CD4-positive, alpha-beta T cell (primary cell): ENCODE measurements at places on chromosomes 5 and 9. TPM values are rescaled to one million over a fixed set of nuclear protein-coding genes. Genes with fewer than 3 reads are reported as not detected.

The ZNF883 gene
- 0.31 TPM for total RNA-seq

The SPINK6 gene
- not detected for total RNA-seq

The ECPAS gene
- total RNA-seq: 36.6 TPM

The PROB1 gene
- total RNA-seq: 0.25 TPM

The PALM2AKAP2 gene
- total RNA-seq: not detected

The NDOR1 gene
- total RNA-seq: 22.8 TPM

The INPP5E gene
- total RNA-seq: 17.2 TPM

The KIAA1958 gene
- 6.8 TPM for total RNA-seq

GRCh38 chr5:136137497-136138220 is 5.0 kb downstream of the SMAD5 start:
- no peak for DNase-seq
- H3K4me1 ChIP-seq: peaks cover 7% of the 10 kb centered on the region
- no peaks in the 10 kb centered on the region for H3K36me3 ChIP-seq
- no peak overlapping the region for H3K27ac ChIP-seq

DNA sequence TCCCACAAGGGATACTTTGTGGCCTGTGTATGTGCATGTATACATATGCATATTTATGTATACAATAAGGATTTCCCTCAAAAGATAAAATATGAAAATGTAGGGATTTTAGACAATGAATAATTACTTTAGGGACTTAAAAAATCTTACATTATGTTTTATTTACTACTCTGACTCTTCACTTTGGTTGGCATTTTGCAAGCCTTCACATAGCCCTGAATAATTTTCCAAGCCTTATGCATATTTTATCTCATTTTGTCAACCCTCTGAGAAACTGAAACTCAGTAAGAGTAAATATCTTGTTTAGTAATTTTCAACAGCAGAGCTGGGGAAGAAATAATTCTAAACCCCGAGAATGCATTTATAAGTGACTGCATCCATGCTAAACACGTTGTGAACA is 153.0 kb upstream of the SLC24A2 start:
- no peak overlapping the region for H3K27ac ChIP-seq
- H3K27me3 ChIP-seq: no peaks in the 10 kb centered on the region
- H3K4me1 ChIP-seq: no peaks in the 10 kb centered on the region
- H3K36me3 ChIP-seq: no peaks in the 10 kb centered on the region

DNA sequence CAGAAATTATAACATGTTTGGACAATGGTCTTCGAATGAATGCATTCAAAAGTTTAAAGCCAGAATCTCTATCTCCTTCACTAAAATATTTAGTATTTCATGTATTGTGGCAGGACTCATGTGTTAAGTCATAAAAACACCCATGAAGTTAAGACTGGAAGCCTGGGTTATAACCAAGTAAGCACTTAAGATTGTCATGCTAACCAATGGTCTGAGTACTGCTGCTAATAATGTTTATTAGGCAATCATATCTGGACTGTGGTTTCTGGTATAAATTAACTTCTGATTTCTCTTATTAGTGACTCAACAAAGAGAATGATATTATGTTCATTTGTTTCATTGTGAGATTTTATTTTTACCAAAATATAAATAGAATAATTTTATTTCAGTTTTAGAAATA is 297.9 kb upstream of the EDIL3 start:
- H3K4me1 ChIP-seq: no peaks in the 10 kb centered on the region
- H3K36me3 ChIP-seq: no peaks in the 10 kb centered on the region
- no peak for DNase-seq
- H3K27me3 ChIP-seq: no peaks in the 10 kb centered on the region

GRCh38 chr9:120999317-120999716 is 50.8 kb downstream of the C5 start:
- no peak overlapping the region for H3K4me3 ChIP-seq
- no peaks in the 10 kb centered on the region for H3K36me3 ChIP-seq
- no peaks in the 10 kb centered on the region for H3K27me3 ChIP-seq
- DNase-seq: no peak
- H3K4me1 ChIP-seq: no peaks in the 10 kb centered on the region
- H3K27ac ChIP-seq: no peak overlapping the region

DNA sequence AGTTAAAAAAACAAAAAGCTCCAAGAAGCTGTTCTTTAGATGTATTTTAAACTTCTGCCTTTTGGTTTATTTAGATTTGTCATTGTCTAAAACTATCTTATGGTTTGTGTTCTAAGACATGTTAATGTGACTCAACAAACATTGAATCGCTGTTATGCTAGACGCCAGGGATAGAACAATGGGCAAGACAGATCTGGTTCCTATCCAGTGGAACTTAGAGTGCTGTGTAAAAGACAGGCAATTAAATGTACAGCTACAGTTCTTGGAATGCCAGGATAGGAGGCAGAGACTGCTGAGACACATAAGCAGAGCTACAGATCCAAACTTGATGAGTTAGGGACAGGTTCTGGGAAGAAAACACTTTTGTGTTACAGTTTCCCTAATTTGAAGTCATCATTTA is 22.4 kb downstream of the LYRM7 start:
- no peaks in the 10 kb centered on the region for H3K27me3 ChIP-seq
- DNase-seq: no peak
- no peak overlapping the region for H3K27ac ChIP-seq
- no peaks in the 10 kb centered on the region for H3K36me3 ChIP-seq

DNA sequence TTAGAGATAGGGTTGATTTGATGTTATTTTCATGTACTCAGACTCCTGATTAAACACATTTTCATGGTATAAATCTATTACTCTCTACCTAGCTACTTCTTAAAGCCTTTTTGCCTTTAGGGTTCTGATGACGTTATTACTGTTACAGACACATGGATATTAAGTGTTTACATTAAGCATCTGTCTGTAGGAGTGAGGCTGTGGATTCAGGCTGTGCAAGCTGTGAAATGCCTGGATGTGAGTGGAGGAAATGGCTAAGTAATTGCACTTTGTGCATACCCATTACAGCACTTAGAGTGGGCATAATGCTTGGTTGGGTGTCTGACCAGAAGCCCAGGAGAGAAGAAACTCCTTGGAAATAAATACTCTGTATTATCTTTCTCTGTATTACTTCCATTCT is 186.8 kb downstream of the SNX18 start:
- no peak overlapping the region for H3K27ac ChIP-seq
- no peak for DNase-seq
- H3K4me3 ChIP-seq: no peak overlapping the region
- H3K4me1 ChIP-seq: no peaks in the 10 kb centered on the region
- no peaks in the 10 kb centered on the region for H3K36me3 ChIP-seq

DNA sequence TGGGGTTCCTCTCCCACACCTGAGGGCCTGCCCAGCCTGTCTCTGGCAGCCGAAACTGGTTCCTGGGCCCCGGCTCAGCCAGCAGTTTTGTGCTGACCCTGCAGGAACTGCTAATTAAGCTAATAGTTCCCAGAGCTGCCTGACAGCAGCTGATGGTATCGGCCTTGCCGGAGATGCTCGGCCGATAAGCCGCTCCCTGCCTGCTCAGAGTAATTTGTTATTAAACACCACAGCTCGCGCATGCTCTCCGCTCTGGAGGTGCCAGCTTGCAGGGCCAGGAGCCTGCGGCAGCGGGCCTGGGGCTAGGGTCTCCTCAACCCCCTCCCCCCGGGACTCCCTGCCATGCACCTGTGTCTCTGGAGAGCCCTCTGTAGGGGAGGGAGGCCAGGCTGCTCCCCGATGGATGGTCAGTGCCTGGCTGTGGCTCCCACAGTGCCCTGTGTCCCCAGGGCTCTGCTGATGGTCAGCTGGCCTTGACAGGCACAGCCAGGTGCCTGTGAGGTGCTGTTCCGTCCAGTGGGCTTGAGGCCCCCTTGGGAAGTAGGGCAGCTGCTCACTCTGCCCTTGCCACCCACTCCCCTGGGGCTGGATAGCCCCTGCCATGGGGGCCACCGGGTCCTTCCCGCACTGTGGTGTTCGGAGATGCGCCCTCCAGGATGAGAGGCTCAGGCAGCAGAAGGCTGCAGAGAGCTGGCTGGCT is 41.7 kb downstream of the RXRA start:
- H3K4me3 ChIP-seq: no peak overlapping the region
- H3K36me3 ChIP-seq: no peaks in the 10 kb centered on the region
- no peak overlapping the region for H3K27ac ChIP-seq
- peaks cover 25% of the 10 kb centered on the region for H3K4me1 ChIP-seq
- no peak for DNase-seq

GRCh38 chr5:72688916-72689315 is 127.5 kb upstream of the TNPO1 start:
- no peak overlapping the region for H3K4me3 ChIP-seq
- H3K36me3 ChIP-seq: no peaks in the 10 kb centered on the region
- H3K4me1 ChIP-seq: no peaks in the 10 kb centered on the region
- no peak for DNase-seq
- H3K27me3 ChIP-seq: no peaks in the 10 kb centered on the region

DNA sequence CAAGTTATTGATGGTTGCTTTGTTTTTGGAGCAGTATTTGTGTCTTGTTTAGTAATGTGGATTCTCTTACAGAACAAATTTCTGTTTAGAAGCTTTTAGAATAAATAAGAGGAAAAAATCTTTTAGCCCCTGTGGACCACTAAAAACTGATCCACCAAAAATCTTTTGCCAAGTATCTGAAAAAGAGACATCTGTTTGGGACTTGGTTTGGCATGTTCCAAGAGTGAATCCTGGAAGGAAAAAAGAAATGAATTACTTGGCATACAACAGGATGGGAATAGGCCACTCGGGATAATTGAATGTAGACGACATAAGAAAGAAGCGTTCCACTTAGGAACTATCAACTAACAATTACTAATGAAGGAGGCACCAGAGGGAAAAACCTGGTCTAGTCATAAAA is 1350.1 kb upstream of the C9orf72 start:
- no peaks in the 10 kb centered on the region for H3K4me1 ChIP-seq
- no peak overlapping the region for H3K4me3 ChIP-seq
- no peak overlapping the region for H3K27ac ChIP-seq

- no peak overlapping the region for H3K4me3 ChIP-seq
- peaks cover 16% of the 10 kb centered on the region for H3K4me1 ChIP-seq
- H3K36me3 ChIP-seq: no peaks in the 10 kb centered on the region
These were observed 41.9 kb upstream of the TEX48 start for GRCh38 chr9:114723931-114724330.

GRCh38 chr5:68182534-68182933 is 33.0 kb upstream of the PIK3R1 start:
- no peaks in the 10 kb centered on the region for H3K36me3 ChIP-seq
- no peaks in the 10 kb centered on the region for H3K27me3 ChIP-seq
- no peak overlapping the region for H3K27ac ChIP-seq
- H3K4me3 ChIP-seq: no peak overlapping the region

- H3K27me3 ChIP-seq: no peaks in the 10 kb centered on the region
- no peak overlapping the region for H3K4me3 ChIP-seq
These were observed 801.2 kb downstream of the MAT2B start for GRCh38 chr5:164306662-164307061.

DNA sequence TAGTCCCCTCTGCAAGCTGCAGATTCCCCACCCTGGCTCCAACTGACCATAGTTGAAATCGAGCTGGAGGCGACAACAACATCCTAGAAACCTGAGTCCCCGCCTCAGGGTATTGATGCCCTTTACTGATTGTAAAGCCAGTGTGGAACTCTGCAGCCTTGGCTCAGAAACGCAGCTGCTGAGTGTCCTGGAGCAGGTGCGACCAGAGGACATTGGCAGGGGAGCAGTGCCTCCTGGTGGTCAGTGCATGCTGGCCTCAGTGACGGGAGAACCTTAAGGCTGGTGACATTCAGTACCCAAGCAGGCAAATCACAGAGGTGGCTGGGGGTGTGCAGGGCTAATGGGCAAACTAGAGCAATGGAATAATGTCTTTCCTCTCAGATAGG is 20.4 kb upstream of the ZNF354B start:
- no peak overlapping the region for H3K27ac ChIP-seq
- no peaks in the 10 kb centered on the region for H3K27me3 ChIP-seq
- peak; percentile 36 for DNase-seq
- no peak overlapping the region for H3K4me3 ChIP-seq
- no peaks in the 10 kb centered on the region for H3K4me1 ChIP-seq

DNA sequence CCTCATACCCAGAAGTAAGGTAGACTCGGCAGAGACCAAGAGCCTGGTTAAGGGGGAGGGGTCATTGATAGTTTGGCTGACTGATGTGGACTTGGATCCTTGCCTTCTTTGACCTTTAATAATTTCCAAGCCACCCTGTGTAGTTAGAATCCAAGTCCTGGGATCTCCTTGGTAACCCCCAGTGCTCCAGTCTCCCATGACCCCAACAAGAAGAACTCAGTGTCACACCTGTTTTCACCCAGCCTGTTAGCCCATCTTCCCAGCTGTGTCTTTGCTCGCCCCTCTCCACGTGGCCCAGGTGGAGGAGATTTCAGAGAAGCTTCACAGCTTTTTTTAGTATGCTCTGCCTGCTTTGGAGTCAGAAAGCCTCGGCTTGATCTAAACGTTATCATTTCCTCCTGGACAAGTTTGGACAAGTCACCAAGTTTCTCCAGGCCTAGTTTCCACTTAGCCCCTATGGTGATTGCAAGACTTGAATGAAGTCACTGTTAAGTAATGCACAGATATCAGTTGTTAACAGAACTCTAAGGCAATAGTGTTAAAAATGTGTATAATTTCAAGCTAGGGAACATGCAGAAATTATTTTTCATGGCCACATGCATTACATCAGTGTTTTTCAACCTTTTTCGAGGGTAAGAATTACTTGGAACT is 170.0 kb downstream of the TMEM38B start:
- no peak overlapping the region for H3K27ac ChIP-seq
- H3K27me3 ChIP-seq: no peaks in the 10 kb centered on the region
- H3K4me1 ChIP-seq: no peaks in the 10 kb centered on the region
- no peaks in the 10 kb centered on the region for H3K36me3 ChIP-seq
- no peak for DNase-seq

DNA sequence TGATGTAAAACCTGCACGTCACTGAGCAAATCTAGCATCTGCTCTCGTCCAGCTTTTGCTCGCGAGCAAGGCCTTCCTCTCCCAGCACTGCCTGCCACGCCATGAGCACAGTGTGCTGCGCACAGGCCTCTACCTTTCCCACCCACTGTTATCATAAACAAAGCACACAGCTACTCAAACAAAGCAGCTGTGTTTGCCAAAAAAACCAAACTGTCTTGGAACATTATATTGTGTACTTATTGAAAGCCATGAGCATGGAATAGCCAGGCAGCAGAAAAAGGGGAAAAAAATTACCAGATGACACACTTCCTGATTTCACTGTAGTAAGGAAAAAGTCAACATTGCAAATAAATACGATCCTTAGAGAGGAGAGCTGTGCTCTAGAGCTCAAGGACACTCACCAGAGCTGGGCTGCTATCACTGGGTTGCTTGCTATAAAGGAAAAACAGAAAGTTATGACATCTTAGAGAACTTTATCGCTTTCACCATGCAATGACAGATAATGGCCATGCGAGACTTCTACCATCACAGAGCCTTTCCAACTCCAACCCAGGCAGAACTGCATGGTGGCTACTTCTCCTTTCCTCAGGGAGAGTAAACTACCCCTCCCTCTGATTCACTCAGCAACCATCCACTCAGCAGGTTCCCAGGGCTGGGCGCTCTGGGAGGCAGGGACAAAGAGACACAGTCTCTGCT is 69.6 kb downstream of the EPB41L4B start:
- H3K4me3 ChIP-seq: no peak overlapping the region
- no peaks in the 10 kb centered on the region for H3K36me3 ChIP-seq
- no peak overlapping the region for H3K27ac ChIP-seq
- H3K27me3 ChIP-seq: no peaks in the 10 kb centered on the region
- no peaks in the 10 kb centered on the region for H3K4me1 ChIP-seq
- DNase-seq: no peak
